Naive thymus-derived CD8-positive, alpha-beta T cell (primary cell): ENCODE measurements at places on chromosomes 1 and 21.

DNA sequence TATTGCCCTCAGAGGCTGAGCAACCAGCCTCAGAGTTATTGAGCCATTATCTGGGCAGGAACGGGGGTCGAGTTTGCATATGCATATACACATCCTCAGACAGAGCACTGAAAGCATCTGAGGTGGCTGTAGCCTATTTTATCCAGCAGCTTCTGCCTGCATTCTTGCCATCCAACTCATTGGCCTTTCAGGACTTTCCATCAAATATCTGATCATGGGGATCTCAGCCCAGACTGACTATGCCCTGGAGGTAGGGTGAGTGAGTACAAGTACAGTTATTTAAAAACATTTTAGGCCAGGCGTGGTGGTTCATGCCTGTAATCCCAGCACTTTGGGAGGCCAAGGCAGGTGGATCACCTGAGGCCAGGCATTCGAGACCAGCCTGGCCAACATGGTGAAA is 1.8 kb upstream of the MTF1 start:
- DNase-seq = no peak

DNA sequence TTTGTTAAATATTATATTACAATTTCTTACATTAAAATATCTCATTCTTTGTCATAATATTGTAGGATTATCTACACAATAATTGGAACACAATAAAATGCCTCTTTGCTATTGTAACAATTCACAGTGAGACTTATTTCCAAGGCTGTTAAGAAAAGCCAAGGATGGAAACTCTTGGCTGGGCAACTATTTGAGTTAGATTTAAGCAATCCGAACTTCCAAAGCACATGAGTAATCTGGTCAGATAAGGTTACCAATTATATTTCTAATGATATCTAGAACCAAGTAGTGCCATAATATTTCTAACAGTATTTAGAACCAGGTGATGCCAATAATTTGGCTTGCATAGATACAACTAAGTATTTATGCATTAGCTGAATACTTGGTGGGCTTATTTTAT is 154.7 kb upstream of the KCNK2 start:
- DNase-seq = no peak

DNA sequence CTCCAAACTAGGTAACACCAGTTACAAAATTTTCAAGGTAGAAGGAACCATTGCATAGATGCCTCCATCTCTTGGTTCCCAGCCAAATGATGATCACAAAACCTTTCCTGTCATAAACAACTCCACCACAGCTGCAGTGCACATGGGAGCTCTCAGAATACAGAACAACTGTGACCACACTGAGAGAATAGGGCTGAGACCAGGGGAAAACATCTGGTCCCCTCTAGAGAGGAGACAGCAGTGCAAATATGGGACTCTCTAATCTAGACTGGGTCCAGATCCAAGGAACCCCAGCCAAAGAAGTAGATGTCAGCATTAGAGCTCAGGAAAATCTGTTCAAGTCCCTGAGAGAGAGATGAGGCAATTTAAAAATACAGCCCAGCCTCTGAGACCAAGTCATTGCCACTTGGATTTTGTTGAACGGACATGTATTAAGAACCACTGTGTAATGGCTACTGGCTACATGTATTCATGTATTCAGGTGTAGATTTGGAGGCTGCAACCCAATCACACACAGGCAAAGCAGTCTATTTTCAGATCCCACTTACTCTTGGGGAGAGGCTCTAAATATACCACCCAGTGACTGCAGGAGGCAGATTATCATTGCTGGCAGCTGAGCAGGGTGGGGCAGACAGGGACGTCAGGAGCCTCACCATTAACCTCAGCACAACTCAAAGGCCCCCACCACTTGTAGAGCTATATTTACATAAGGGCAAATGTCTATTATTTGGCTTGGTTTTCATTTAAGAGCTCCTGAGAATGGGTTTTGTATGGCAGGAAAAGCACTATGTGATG is 7.6 kb upstream of the RXRG start:
- no peak for DNase-seq

DNA sequence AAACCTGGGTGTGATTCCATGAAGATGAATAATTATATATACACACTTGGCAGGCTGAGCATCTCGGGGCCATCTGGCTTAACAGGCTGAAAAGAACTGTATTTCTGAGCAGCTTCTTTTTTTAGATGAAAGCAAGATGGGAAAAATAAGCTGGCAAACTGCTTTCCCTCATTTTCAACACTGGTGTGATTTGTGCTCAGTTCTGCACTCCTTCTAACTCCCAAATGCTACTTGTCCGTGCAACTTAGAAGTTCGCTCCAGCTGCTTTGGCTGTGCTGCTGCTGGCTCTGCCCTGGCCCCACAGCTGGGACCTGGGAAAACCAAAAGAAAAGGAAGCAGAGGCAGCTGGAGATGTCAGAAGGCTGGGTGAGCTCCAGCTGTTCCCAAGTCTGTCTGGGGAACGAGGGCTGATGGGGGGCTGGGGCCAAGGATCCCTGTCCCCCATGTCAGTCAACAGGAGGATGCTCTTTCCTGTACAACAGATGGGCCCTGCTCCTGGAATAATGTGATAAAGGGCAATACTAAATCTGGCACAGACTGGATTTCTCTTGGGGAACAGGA is 44.9 kb downstream of the PAFAH2 start:
- DNase-seq = no peak
